ENCODE measurements at places on chromosomes 2 and 18.
A peak's percentile ranks its signal among the peaks of the same experiment; 100 is the strongest.

GRCh38 chr18:48186131-48186766 is 222.9 kb downstream of the ZBTB7C start:
- no peak for DNase-seq

DNA sequence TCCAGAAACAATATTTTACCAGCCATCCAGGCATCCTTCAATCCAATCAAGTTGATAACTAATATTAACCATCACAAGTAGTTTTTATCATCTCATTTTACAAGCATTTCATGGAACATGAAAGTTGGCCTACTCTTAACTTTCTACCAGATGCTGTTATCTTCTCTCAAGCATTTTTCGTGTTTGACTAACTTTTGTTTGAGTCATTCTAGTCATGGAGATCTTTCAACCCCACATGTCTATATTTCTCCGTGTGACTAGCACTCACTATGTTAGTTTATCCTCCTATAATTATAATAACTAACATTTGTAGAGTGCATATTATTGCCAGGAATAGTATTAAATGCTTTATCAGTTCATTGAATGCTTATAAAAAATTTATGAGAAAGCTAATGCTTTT is 307.0 kb upstream of the CWC22 start:
- DNase-seq, result no peak

- no peak for DNase-seq
Observed at GRCh38 chr2:102044967-102045489, 53.3 kb downstream of the IL1R2 start.

DNA sequence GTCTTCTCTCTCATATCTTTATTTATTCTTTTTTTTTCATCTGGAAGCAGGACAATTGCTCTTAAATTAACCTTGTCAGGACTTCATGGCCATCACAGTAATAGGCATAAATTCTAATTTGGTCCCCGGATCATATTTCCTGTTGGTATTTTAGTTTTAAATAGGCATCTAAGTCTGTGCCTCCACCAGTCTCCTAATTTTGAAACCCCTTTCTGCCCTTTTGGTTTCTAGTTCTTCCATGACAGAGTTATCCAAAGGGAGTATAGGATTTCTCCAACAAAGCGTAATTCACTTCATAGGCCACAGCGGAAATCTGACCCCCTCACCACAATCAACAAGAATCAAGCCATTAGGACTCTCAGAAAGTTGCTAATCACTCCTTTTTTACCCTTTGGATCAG is 3.8 kb downstream of the EPHA4 start:
- no peak for DNase-seq

GRCh38 chr2:207352978-207353671 is 176.6 kb upstream of the CREB1 start:
- no peak for DNase-seq

GRCh38 chr2:189285962-189286645 is 106.5 kb upstream of the COL5A2 start:
- peak; percentile 90 for DNase-seq

GRCh38 chr2:132384491-132385151 is 32.0 kb upstream of the GPR39 start:
- DNase-seq, result no peak

DNA sequence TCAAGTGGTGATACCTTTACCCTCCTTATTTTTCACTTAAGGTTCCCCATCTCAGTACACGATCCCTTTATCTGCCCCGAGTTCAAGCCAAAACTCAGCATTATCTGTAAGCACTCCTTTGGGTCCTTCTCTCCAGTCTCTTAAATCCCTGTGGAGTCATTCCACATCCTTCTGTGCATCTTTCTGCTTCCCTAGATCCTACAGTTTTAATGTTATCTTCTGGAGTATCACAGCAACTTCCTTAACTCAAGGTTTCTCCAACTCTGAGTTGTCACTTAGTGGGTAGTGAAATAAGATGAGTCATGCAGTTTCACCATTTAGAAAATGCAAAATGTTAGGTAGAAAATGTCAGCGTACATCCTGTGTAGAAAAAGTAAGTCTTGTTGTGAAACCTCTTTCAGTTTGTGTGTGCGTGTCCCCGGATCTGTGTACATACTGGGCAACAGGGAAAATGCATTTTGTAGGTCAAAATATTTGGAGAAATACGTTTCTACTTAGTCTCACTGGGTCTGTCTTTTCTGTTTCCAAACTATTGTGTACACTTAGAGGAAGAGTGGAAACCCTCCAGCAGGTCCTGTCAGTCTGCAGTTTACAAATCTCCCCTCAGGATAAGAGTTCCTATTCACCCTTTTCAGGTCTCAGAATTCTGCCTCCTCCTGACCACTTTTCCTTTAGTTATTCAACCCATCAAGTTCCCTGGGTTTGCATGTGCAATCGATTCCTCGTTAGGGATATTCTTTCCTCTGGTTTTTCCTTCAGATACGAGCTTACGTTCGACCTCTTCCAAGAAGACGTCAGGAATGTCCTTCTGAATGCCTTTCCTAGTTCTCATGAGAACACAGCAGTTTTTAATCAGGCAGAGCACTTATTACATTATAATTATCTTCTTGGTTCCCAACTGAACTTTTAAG is 154.8 kb downstream of the TGIF1 start:
- DNase-seq, result peak; percentile 99

- DNase-seq, result no peak
Observed at GRCh38 chr2:205673312-205673711, 9.0 kb upstream of the NRP2 start.

DNA sequence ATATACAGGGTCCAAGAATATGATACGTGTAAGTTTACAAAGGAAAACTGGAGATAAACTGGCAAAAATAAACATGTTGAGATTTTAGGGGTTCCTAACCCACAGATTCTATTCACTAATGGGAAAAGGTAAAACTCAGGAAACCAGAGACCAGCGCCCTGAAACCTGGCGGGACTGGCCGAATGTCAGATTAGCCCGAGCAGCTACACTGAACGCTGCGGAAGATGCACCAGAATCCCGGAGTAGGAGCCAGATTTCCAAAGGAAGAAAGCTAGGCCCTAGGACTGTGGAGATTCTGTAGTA is 679 bp upstream of the WDR75 start:
- DNase-seq, result no peak

DNA sequence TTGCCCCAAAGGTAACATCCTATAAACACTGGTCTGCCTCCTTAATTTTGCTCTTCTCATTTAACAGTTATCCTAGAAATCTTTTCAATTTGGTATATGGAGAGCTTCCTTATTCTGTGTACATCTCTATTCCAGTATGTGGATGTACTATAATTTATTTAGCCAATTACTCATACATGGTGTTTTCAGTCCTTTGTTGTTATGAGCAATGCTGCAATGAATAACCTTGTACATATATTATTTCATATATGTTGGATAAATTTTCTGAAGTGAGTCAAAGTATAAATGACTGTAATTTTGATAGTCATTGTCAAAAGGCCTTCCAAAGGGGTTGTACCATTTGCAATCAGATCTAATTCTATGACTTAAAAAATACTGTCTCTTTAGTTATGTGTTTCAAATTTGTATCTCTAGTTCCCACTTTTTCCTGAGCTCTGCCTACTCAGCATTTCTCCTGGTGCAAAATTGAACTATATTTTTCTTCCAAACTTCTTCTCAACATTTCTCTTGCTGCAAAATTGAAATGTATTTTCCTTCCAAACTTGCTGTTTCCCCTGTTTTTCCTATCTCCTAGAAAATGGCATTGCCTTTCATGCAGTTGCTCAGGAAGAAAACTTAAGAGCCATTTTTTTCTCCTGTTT is 153.3 kb upstream of the OTX1 start:
- no peak for DNase-seq
